ENCODE measurements at places on chromosomes 11 and 22.

DNA sequence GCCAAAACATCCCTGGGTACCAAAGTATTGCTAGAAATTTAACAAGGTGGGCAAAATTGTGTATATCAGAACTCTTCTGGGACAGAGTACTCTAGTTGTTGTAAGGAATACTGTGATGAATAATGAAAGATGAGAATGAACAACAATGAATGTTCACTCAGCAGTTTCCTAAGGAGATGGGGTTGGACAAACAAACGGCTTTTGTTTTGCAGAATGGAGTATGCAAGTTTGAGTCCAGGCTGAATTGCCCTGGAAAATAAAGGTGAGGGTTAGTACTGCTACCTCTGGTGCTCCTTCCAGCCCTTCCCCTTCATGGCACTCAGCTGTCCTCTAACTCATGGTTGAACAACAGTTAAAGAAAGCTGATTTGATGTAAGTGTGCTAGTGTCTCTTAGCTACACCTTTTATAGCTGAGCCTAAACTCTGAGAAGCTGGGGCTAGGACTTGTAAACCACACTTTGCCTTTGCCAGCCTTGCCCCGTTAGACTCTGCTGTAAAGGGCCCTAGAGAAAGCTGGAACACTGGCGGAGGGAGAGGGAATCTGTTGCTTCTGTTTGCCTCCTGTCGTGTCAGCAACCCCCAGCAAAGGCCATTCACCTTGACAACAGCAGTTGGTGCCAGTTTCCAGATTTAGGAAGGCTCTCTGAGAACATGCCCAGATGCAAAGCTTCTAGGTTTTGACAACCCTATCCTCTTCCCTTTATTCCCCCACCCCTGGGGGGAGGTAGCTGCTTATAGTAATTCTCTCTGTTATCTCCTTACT lies 41.2 kb upstream of the POLD3 start:
- no peak for DNase-seq

DNA sequence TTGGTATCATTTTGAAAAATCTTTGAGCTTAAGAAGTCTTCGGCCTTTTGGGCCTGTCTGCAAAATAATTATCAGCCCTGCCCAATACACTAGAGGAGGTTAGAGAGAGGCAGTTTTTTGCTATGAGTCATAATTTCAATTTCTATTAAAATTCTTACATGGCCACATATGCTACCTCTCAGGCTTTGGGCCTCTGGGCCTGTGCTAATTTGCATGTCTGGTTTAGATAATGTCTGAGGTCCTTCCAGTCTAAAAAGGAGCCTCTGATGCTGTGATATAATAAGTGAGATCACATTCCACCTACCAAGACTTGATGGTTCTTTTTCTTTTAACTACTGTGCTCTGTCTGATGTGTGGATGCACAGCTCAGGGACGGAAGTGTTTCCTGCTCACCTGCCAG lies 70.8 kb downstream of the KCNJ1 start:
- DNase-seq: no peak

DNA sequence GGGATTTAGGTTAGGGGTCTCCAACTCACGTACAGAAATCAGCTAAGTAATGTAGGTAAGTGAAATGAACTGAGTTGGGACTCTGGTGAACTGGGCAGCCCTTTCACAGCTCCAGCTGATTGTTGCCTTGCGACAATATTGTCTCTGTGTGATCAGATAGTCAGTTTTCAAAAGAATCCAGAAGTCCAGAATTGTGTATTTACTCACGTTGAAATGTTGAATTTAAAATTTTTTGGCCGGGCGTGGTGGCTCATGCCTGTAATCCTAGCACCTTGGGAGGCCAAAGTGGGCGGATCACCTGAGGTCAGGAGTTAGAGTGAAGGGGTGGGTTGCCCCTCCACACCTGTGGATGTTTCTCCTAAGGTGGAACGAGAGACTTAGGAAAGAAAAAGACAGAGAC lies 18.8 kb upstream of the WDR74 start:
- no peak for DNase-seq

- DNase-seq: no peak
Observed at GRCh38 chr11:832529-833113, at the start of gene CD151. TSS of gene CD151 (plus strand) at chr11:832952. CDS start at chr11:836070, 3,118 bp downstream.

- DNase-seq: no peak
Observed at GRCh38 chr22:35651085-35651484, 2.8 kb downstream of the APOL6 start.

DNA sequence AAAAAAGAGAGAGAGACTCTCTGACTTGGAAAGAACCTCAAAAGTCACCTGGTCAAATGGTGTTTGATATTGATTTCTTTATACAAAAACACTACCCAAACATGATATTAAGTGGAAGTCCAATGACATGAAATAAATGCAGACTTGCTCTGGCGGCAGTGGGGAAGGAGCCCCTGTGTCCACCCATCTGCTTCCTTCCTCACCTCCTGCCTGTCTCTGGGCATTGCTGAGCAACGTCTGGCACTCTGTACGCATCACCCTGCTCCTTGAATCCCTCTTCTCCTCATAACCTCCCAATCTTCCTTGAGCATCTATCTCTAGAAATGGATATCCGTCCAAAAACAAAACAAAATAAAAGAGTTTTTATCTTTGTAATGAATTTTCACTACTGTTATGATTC lies 39.9 kb upstream of the GRAMD1B start:
- no peak for DNase-seq

- no peak for DNase-seq
Observed at GRCh38 chr11:64334764-64335735, 5.0 kb upstream of the CCDC88B start.

DNA sequence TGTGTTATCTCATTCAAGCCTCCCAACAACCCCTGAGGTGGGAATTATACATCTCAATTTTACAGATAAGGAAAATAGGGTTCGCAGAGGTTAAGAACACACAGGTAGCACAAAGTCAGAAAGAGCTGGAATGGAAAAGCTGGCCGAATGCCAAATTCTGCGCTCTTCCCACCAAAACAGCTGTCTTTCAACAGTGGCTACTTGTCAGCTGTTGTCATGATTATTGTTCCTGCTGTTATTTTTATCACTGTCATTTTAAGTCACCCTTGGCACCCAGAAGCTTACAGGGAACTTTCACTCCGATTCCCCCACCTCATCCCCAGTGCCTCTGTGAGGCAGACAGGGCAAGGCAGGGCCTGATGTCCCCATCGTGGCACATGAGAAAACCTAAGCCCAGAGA lies 74.5 kb upstream of the CSNK2A3 start:
- DNase-seq: no peak

GRCh38 chr11:48050304-48050703 lies 69.9 kb downstream of the PTPRJ start:
- DNase-seq: no peak

DNA sequence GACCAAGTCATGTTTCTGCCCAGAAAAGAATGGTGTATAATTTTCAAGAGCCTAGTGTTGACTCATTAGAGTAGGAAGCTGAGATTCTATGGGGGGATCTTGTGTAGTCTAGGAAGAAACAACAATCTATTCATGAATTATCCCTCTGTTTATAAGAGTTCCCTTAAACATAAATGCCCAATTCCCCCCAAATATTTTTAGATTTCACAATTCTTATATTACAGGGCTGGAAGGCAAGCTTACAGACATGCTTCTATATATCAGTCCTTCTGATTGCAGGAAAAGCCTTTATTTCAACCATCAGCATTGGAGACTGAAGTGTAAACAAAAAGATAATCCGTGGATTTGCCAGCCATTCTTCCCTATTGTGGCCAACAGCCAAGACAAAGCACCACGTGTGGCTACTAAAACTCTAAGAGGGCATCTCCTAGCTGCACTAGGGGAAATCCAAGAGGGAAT lies 71.4 kb downstream of the NAT10 start:
- DNase-seq: no peak

- DNase-seq: no peak
Observed at GRCh38 chr11:46210856-46211255, 66.6 kb upstream of the CREB3L1 start.

GRCh38 chr11:34682825-34683224 lies 61.9 kb downstream of the EHF start:
- DNase-seq: no peak

GRCh38 chr11:18100926-18101656 lies 4.8 kb downstream of the SAAL1 start:
- no peak for DNase-seq

- DNase-seq: no peak
Observed at GRCh38 chr11:113436672-113437252, 38.4 kb downstream of the DRD2 start.

DNA sequence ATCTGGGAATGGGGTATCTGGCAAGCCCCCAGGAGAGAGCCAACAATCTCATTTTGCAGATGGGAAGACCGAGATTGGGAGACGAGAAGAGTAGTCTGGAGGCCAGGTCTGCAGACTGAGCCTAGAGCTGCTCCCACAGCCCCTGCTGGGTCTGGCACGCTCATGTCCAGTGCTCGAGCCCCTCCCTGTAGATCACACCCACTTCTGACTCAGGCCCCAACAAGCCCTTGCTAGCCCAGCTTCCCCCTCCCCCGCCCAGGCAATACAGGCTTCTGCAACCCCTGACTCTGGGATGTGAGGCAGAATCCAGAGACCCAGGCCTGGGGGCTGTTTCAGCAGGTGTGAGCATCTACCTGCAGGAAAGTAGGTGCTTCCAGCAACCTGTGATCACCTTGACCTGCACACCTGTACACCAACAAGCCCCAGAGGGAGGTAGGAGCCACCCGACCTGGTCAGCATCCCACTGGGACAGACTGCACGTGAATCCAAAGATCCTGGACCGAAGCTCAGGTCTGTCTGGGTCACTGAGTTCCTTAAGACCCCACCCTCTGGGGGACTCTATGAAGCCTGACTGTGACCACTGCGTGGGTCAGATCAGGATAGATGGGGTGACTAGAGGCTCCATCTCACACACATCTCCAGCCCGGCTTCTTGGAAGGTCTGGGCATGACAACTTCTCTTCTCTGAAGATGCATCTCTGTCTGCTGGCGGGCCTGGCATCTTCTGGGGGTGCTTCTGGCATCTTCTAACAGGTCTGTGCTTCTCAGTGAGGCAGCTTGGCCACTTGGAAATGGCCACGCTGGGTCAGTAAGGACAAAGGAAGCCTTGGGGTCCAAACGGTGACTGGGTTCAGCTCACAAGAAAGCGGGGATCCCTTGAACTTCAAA lies 29.3 kb downstream of the LINC01488 start:
- DNase-seq: no peak

DNA sequence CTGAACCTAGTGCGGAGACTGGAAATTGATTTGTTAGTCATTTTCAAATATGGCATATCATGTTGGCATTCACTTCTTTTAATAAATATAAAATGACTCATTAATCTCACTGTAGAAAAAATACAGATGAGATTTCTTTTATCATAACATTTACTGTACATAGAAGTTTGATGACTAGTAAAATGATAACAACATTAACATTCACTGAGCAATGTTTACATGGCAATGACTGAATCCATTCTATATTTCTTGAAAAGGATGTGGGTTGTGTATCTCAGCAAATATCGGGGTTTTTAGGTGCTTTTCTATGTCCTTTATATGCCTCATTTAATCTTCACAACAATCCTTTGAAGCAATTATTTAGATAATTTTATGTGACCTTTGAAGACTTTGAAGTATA lies 920.9 kb upstream of the FAT3 start:
- no peak for DNase-seq

GRCh38 chr11:99841885-99842284 lies 821.1 kb downstream of the CNTN5 start:
- no peak for DNase-seq

- DNase-seq: no peak
Observed at GRCh38 chr11:1206391-1207271, 16.2 kb upstream of the MUC5B start.

DNA sequence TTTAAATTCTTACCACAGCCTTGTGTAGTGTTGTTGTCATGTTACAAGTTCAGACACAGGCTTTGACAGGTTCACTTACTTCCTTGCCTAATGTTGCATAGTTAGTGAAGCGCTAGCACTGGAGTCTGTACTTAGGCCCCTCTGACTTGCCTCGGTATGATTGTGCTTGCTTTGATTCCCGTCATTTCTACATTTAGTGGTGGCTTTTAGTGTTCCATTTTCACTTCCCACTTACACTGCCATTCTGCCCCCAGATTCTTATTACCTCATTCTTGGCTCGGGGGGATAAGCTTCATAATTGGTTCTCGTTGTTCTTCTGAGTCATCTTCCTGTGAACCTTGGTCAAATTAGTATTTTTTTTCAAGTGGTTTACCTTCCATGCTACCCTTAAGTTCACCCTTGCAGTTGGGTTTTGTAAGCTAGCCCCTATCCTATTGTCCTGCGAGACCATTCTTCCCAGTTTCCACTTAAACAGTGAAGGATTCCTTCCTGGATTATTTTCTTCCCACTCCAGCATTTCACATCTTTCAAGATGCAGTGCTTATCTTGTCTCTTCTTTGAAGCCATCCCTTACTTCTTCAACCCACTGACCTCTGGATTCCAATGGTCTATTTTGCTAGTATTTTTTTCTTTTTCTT lies 68.7 kb downstream of the DDX10 start:
- DNase-seq: no peak

DNA sequence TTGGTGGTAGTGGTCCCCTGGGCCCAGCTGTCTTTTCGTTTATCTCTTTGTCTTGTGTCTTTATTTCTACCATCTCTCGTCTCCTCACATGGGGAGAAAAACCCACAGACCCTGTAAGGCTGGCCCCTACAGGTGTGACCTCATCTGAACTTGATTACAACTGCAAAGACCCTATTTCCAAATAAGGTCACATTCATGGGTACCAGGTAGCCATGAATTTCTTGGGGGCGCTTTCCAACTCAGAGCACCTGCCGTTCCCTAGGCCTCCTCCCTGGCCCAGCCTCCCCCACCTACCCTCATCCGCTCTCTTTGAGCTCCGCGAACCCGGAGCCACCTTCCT lies 14.0 kb upstream of the RRP7A start:
- no peak for DNase-seq

GRCh38 chr11:65997286-65997685 lies 4.7 kb downstream of the EIF1AD start:
- DNase-seq: no peak

DNA sequence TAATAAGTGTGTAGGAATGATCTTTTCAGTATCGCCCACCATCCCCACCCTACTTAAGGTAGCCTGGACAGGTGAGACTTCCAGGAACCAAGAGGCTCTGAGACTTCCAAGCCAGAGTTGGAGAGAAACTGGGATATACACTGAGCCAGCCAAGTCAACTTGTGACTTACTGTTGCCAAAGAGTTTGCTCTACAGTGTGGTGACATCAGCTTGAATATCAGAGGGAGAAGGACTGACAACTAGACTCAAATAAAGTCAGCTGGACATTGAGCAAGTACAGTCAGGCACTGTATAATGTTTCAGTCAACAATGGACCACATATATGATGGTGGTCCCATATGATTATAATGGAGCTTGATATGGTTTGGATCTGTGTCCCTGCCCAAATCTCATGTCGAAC lies 1.2 kb upstream of the MMP10 start:
- no peak for DNase-seq

DNA sequence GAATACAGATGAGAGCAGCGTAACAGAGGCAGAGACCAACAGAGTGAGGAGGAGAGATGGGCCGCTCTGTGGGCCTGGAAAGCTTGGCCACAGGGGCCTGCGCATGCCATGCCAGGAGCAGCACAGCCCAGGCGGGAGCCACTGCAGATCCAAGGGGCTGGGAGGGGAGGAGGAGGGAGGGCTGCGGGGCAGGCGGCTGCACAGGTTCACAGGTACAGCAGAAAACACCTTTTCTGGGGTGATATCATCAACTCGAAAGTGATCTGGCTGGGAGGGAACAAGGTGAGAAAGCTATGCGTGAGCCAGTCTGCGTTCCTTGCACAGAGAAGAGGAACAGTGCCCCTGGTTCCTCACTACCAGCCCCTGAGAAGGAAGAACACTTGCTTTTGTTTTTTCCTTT lies 14.8 kb downstream of the VPS37C start:
- DNase-seq: no peak
